ENCODE measurements at places on chromosomes 6 and 20. TPM values are rescaled to one million over a fixed set of nuclear protein-coding genes. Genes with fewer than 3 reads are reported as not detected.

GRCh38 chr6:108632441-108632840, 71.7 kb downstream of the FOXO3 start:
- peaks cover 10% of the 10 kb centered on the region for H3K4me1 ChIP-seq
- no peaks in the 10 kb centered on the region for H3K27me3 ChIP-seq
- no peak overlapping the region for H3K27ac ChIP-seq
- DNase-seq, result no peak

The LGSN gene
- total RNA-seq, result not detected

GRCh38 chr6:167329014-167329413, 4.1 kb downstream of the TTLL2 start:
- no peak overlapping the region for H3K4me3 ChIP-seq
- no peak for DNase-seq
- peaks cover 2% of the 10 kb centered on the region for H3K36me3 ChIP-seq
- no peak overlapping the region for H3K27ac ChIP-seq

GRCh38 chr20:14378326-14378725, 40.9 kb upstream of the FLRT3 start:
- DNase-seq, result no peak
- H3K4me3 ChIP-seq, result no peak overlapping the region
- H3K27me3 ChIP-seq, result no peaks in the 10 kb centered on the region
- peaks cover 1% of the 10 kb centered on the region for H3K36me3 ChIP-seq
- no peak overlapping the region for H3K27ac ChIP-seq

DNA sequence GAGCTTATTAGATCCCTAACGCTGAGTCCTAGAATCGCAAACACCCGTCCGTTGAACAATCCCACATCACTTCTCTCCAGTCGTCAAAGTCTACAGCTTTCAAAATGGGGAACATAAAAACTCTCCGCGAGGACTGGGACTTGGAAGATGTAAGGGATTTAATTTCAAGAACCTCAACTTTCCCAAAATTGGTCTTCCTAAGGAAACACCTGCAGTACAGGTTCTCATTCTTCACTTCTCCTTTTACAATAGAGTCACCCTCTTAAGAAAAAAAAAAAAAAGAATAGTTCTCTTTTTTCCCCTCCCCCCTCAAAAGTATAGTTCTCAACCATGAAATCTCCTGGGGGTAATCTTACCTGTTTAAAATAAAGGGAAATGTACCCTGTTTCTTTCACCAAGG, 6.6 kb upstream of the ZBTB22 start:
- H3K4me1 ChIP-seq, result peaks cover 21% of the 10 kb centered on the region
- no peaks in the 10 kb centered on the region for H3K27me3 ChIP-seq
- no peak for DNase-seq
- peak overlapping the region; percentile 92 for H3K27ac ChIP-seq

The TMEM151B gene
- 3.5 TPM for total RNA-seq

The VSTM2L gene
- 5.0 TPM for total RNA-seq

GRCh38 chr6:40371095-40371494, 216.1 kb downstream of the LRFN2 start:
- no peak overlapping the region for H3K27ac ChIP-seq
- no peaks in the 10 kb centered on the region for H3K27me3 ChIP-seq
- no peaks in the 10 kb centered on the region for H3K36me3 ChIP-seq
- H3K4me1 ChIP-seq, result no peaks in the 10 kb centered on the region
- DNase-seq, result no peak

GRCh38 chr6:145381941-145382340, 353.4 kb downstream of the EPM2A start:
- no peak overlapping the region for H3K4me3 ChIP-seq
- H3K27ac ChIP-seq, result no peak overlapping the region
- H3K36me3 ChIP-seq, result peaks cover 7% of the 10 kb centered on the region
- H3K4me1 ChIP-seq, result peaks cover 19% of the 10 kb centered on the region

- peaks cover 2% of the 10 kb centered on the region for H3K4me1 ChIP-seq
- DNase-seq, result no peak
- no peak overlapping the region for H3K27ac ChIP-seq
Observed at GRCh38 chr6:161736326-161736725, 462.5 kb upstream of the AGPAT4 start.

GRCh38 chr6:161029195-161029809, 37.7 kb downstream of the MAP3K4 start:
- H3K4me1 ChIP-seq, result peaks cover 5% of the 10 kb centered on the region
- no peak overlapping the region for H3K4me3 ChIP-seq
- no peak for DNase-seq
- H3K27me3 ChIP-seq, result no peaks in the 10 kb centered on the region
- H3K27ac ChIP-seq, result no peak overlapping the region

The ASXL1 gene
- total RNA-seq, result 189 TPM

DNA sequence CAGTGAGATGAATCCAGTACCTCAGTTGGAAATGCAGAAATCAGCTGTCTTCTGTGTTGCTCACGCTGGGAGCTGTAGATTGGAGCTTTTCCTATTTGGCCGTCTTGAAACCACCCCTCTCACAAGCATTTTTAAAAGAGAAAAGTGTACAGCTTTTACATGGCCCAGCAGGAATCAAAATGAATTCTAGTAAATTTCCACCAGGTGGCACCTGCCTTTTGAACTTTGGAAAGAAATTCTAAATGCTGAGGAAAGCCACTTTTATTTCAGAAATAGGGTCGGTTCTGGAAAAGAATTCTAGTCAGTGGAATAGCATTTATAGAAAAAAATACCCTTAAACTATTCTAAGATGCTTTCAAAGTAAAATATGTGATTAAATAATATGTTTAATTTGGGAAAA, 647.8 kb downstream of the CD109 start:
- no peak overlapping the region for H3K4me3 ChIP-seq
- no peak for DNase-seq
- no peaks in the 10 kb centered on the region for H3K27me3 ChIP-seq
- H3K4me1 ChIP-seq, result no peaks in the 10 kb centered on the region
- no peaks in the 10 kb centered on the region for H3K36me3 ChIP-seq

DNA sequence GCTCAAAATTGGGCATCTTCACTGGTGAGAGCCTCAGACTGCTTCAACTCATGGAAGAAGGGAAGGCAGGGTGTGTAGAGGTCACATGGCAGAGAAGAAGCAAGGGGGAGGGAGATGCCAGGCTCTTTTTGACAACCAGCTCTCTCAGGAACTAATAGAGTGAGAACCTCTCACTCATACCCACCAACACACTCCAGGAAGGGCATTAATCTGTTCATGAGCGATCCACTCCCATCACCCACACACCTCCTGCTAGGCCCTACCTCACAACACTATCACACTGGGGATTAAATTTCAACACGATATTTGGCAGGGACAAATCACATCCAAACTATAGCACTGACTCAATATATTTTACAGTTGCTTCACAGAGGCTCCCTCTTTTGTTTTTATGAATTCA, 2.0 kb downstream of the MSH5 start:
- peak overlapping the region; percentile 26 for H3K4me3 ChIP-seq
- H3K27me3 ChIP-seq, result no peaks in the 10 kb centered on the region
- H3K4me1 ChIP-seq, result peaks cover 29% of the 10 kb centered on the region
- no peak overlapping the region for H3K27ac ChIP-seq

The ENPP5 gene
- 13.4 TPM for total RNA-seq

DNA sequence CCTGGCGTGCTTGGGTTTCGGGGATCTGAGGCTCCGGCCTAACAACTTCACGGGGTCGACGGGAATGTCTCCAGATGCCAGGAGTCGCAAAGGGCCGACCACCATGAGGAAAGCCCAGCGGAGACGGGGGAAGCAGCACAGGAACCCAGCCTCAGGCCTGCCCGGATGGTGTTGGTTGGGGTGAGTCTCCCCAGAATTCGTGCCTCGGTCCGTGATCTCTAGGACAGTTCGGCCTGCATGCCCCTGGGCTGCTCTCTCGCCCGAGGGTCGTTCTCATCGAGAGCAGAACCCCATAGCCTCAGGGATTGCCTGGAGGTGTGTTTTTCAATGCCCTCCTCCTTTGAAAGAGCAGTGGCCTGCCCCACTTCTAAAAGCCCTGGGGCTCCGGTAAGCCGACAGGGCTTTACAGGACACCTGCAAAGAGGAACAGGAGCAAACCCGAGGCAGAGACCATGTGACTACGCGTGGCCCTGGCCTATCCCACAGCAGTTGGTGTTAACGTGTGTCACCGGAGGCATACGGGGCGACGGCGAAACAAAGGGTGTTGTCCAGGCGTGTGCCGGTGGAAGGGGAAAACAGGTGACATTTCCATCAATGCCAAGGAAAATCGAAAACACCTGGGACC, 973.1 kb upstream of the DEFB115 start:
- H3K27me3 ChIP-seq, result no peaks in the 10 kb centered on the region
- H3K4me1 ChIP-seq, result no peaks in the 10 kb centered on the region
- no peak overlapping the region for H3K4me3 ChIP-seq
- no peak overlapping the region for H3K27ac ChIP-seq
- peaks cover 2% of the 10 kb centered on the region for H3K36me3 ChIP-seq

DNA sequence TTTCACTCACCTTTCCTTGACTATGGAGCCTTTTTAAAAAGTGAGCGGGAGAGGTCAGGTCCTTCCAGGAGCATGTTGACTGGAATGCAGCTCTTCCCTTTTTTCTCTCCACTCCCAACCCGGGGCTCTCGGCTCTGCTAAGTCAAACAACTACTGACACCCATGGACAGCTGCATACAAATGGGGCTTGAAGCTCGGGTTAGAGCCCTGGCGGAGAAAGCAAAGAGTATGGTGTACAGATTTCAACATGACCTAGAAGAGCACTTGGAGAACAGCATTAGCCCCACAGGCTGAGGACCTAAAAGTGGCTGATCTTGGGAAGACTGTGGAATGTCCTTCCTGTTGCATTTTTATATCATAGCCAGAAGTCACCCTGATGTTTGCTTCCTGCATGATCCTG, 162.0 kb upstream of the STMND1 start:
- no peak overlapping the region for H3K27ac ChIP-seq
- peaks cover 4% of the 10 kb centered on the region for H3K27me3 ChIP-seq
- H3K36me3 ChIP-seq, result no peaks in the 10 kb centered on the region
- DNase-seq, result no peak

GRCh38 chr6:113684382-113684901, 172.7 kb upstream of the MARCKS start:
- H3K27me3 ChIP-seq, result peaks cover 19% of the 10 kb centered on the region
- peaks cover 6% of the 10 kb centered on the region for H3K4me1 ChIP-seq
- no peak for DNase-seq

- no peaks in the 10 kb centered on the region for H3K36me3 ChIP-seq
- H3K27me3 ChIP-seq, result no peaks in the 10 kb centered on the region
- no peak overlapping the region for H3K27ac ChIP-seq
- peaks cover 9% of the 10 kb centered on the region for H3K4me1 ChIP-seq
- no peak for DNase-seq
Observed at GRCh38 chr6:140256248-140256647, 881.8 kb upstream of the CITED2 start.

- no peak overlapping the region for H3K4me3 ChIP-seq
- no peak for DNase-seq
- no peak overlapping the region for H3K27ac ChIP-seq
- H3K36me3 ChIP-seq, result no peaks in the 10 kb centered on the region
- peaks cover 2% of the 10 kb centered on the region for H3K4me1 ChIP-seq
- H3K27me3 ChIP-seq, result peaks cover 17% of the 10 kb centered on the region
Observed at GRCh38 chr6:32252331-32253009, 28.6 kb upstream of the NOTCH4 start.

GRCh38 chr20:62918147-62918546, 8.2 kb downstream of the DIDO1 start:
- H3K4me1 ChIP-seq, result peaks cover 51% of the 10 kb centered on the region
- no peak for DNase-seq
- H3K27ac ChIP-seq, result no peak overlapping the region

- no peak for DNase-seq
- H3K27me3 ChIP-seq, result peaks cover 18% of the 10 kb centered on the region
- H3K4me3 ChIP-seq, result no peak overlapping the region
- no peaks in the 10 kb centered on the region for H3K4me1 ChIP-seq
Observed at GRCh38 chr6:36735110-36736071, 37.8 kb downstream of the RAB44 start.

GRCh38 chr20:12086359-12086758, 168.7 kb downstream of the BTBD3 start:
- H3K36me3 ChIP-seq, result no peaks in the 10 kb centered on the region
- H3K4me3 ChIP-seq, result no peak overlapping the region
- no peak for DNase-seq
- H3K4me1 ChIP-seq, result no peaks in the 10 kb centered on the region
- no peaks in the 10 kb centered on the region for H3K27me3 ChIP-seq

DNA sequence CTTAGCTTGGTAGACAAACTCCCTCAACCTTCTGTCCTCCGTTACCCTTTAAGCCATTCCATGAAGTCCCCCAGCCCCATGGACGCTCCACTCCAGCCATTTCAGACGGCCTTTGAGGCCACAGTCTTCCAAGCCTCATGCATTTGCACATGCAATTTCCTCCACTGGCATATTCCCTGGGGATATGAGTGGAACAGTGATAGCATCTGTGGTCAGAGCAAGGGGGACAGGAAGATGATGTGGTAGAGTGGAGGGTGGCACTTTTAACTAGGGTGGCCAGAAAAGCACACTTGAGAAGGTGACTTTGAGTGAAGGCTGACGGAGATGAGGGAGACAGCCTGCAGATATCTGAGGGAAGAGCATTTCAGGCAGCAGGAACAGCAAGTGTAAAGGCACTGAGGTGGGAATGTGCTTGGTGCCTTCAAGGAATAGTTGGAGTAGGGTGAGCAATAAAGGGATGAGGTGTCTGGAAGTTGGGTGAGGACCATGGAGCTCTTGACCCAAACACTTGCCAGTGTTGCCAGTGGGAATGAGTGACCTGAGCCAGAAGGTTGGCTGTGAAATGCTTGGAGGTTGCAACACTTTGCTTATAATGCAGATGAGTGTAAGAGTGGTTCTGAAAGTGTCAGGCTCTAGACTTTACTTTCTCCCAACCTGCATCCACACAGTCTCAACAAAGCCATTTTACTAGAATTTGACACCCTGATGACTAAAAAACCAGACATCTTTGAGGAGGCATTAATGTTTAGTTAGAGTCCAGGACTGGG, 275.6 kb upstream of the SUPT3H start:
- H3K27ac ChIP-seq, result no peak overlapping the region
- H3K36me3 ChIP-seq, result no peaks in the 10 kb centered on the region
- H3K4me1 ChIP-seq, result no peaks in the 10 kb centered on the region
- DNase-seq, result no peak

DNA sequence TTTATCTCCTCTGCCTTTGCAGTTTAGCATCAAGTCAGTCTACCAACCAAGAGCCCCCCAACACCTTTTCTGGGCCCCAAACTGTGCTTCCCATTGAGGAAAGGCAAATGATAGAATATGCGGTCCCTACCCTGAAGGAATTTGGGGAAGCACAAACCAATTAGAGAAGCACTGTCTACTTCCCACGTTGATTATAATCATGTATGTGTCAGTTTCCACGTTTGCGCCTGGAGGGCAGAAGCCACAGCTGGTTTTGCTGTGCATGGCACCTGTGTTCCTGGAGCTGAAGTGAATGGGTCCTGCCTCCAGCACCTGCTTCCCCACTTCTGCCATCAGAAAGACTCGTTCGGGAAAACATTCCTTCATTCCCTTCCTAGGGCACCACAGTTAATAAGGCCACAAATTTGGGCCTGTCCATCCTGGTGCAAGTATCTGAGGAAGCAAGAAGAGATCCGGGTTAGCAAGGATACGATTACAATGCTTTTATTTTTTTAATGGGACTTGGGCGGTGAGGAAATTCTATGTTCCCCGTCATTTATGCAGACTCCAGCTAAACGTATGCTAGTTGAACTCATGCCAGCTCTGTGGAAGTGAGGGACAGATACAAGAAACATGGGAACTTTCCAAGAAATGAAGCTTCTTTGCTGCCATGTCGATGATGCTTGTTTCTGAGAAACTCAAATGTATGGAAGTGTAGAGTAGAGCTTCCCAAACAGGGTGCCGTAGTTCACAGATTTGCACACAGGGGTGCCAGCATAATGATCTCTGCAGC, 333.5 kb downstream of the NRN1 start:
- peaks cover 7% of the 10 kb centered on the region for H3K4me1 ChIP-seq
- no peak overlapping the region for H3K27ac ChIP-seq
- H3K27me3 ChIP-seq, result no peaks in the 10 kb centered on the region
- no peak for DNase-seq

GRCh38 chr20:25532015-25532751, 53.1 kb downstream of the NINL start:
- peaks cover 26% of the 10 kb centered on the region for H3K36me3 ChIP-seq
- H3K4me1 ChIP-seq, result peaks cover 30% of the 10 kb centered on the region
- H3K27ac ChIP-seq, result peak overlapping the region; percentile 55
